ENCODE measurements at places on chromosomes 6 and 20.

- no peak for DNase-seq
Observed at GRCh38 chr6:132515386-132515785, 2.5 kb upstream of the STX7 start.

GRCh38 chr6:20360471-20361119, 41.1 kb upstream of the E2F3 start:
- no peak for DNase-seq

- peak; percentile 82 for DNase-seq
Observed at GRCh38 chr6:166572370-166573261, 13.9 kb downstream of the RAMACL start.

DNA sequence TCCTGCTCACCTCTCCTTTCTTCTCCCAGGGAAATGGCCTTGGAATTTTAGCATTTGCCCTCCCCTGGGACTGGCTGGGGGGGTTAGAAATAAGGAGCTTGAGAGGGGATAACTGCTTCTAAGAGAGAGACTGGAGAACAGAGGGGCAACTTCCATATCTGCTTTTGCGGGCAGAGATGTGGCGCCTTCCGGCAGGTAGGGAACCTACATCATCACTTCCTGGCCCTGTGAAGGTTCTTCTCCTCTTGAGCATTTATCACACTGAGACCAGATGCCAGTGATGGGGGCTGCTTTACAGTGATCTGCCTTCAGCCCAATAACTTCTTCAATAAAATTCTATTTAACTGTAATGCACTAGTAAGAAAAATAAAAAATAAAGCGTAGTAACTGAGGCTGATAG, 48.1 kb downstream of the TBC1D7 start:
- no peak for DNase-seq

DNA sequence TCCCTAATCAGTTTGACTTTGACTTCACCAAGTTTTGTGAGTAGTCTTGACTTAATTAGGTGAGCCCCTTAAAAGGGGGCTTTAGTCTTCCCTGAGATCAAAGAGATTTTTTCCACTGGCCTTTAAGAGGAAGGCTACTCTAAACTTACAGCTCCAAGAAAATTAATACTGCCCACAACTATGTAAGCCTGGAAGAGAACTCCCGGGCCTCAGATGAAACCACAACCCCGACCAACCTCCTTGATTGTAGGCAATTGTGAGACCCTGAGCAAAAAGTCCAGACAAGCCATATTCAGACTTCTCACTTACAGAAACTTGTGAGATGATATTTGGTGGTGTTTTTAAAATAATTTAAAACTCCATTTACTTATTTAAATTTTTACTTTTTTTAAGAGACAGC, 18.1 kb downstream of the SNX3 start:
- DNase-seq = no peak

DNA sequence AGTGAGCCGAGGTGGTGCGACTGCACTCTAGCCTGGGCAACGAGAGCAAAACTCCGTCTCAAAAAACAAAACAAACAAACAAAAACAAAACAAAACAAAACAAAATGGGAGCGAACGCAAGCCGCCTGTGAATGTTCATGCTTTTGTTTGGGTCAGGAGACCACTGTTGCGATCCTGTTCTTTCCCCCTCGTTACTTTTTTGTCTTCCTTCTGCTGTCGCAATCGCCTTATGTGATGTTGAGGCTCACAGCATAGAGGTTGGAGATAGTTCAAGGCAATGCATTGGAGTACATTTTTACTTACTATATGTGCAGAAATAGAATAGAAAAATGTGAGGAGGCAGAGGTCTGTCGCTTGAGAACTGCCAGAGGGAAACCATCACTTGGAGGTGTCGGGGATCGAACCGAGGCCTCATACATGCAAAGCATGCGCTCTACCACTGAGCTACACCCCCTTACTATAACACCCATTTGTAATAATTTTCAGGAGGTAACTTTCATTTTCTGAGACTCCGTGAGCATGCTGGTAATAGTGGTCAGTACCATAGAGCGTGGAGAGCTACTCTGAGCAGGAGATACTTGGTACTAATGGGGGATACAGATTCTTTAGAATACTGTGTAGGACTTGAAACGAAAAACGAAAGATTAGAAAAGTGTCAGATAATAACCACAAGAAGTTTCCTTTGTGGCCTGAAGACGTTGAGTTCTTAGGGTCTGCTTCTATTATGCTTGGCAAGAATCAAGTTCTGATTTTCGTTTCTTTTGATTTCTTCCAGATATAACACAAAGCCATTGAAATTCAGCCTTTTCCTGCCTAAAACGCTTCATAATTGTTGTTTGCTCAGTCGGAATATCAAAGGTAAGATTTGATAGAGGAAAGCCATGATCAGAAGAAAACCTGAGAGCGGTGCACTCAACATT, 121.1 kb downstream of the TRIM27 start:
- no peak for DNase-seq

GRCh38 chr20:33263784-33264183, 19.2 kb upstream of the BPIFB1 start:
- DNase-seq = no peak

GRCh38 chr20:62149532-62150309, 6.2 kb downstream of the SS18L1 start:
- DNase-seq = peak; percentile 45

DNA sequence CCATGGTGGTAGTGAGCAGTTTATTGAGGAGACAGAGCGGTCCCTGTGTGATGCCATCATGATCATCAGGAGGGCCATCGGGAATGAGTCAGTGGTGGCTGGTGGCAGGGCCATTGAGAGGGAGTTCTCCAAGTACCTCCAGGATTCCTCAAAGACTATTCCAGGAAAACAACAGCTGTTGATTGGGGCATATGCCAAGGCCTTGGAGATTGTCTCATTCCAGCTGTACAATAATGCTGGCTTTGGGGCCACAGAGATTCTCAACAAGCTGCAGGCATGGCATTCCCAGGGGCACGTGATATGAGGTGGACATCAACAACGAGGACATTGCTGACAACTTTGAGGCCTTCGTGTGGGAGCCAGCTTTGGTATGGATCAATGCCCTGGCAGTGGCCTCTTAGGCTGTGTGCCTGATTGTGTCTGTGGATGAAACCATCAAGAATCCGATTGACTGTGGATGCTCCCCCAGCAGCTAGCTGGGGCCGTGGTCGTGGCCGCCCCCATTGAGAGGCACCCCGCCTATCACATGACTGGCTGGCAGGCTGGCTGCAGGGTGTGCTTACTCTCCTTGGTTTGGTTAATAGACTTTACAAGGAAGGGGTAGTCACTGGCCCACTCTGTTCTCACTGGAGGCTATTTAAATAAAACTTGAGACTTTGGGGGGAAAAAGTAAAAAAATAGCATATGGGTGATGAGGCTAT, 16.7 kb downstream of the RAET1E start:
- no peak for DNase-seq

- DNase-seq = no peak
Observed at GRCh38 chr20:59295531-59295930, 4.9 kb upstream of the EDN3 start.
